ENCODE measurements at places on chromosomes 7 and 10.

DNA sequence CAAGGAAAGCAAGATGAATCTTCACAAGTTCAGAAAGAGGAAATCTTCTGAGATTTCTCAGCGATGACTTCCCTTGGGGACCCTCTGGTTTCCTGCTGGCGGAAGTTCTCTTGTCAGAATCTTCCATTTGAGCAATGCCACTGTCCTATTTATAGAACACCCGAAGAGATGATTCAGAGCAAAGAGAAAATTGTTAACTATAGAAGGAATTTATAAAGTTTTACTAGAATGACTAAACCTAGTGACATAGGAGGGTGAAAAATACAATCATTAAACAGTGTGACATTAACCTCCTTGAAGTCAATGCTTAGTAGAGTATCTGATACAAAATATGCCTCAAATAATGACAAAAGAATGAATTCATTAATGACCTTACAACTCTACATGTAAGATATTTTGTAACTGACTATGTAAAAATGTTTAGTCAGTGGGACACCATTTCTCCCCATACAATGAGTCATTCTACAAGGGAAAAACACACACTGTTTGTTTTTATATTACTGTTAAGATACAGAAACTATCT lies 206.5 kb upstream of the CNTNAP2 start:
- DNase-seq: no peak

DNA sequence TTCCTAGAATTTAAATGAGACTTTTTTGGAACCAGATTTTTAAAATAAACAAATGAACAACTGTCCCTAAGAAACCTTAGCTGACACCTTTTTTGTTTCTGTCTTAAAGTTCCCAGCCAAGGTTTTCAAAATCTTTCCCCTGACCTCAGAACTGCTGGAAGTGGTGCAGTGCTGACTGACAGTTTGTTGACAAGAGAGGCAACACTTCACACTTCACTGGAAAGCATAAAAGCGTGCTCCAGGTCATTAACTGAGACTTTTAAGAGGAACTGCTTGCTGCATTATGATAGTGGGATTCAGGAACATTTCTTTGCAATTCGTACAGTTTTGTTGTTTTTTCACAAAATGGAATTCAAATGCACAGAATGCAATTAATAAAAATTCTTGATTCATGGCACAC lies 36.2 kb downstream of the SYPL1 start:
- no peak for DNase-seq

DNA sequence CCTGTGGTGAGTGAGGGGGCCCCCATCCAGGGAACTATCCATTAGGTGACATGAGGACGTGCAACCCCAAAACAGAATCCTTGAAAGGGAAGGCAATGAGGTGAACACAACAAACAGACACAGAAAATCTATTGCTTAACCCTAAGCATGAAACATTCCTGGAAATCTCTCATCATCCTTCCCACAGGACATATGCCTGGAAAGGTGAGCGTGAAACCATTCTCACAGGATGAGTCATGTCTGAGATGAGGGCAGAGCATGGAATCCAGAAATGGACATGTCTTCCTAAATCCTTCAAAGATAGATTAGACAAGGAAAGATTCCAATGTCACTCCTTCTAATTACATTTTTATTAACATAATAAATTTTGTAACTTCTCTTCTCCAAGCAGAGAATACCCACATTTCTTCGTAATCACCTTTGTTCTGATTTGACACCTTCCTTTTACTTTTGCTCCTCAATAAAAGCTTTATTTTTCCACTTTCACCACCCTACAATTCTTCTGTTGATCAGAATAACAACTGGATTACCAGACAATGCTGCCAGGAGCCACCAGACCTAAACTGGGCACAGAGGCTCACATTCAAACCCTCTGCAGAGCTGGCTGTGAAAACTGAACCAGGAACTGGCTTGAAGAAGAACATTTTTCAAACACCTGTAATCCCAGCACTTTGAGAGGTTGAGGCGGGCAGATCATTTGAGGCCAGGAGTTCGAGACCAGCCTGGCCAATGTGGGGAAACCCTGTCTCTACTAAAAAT lies 67.2 kb downstream of the COBL start:
- DNase-seq: no peak

- no peak for DNase-seq
These were observed 30.0 kb upstream of the EIF5AL1 start for GRCh38 chr10:79482304-79482703.

DNA sequence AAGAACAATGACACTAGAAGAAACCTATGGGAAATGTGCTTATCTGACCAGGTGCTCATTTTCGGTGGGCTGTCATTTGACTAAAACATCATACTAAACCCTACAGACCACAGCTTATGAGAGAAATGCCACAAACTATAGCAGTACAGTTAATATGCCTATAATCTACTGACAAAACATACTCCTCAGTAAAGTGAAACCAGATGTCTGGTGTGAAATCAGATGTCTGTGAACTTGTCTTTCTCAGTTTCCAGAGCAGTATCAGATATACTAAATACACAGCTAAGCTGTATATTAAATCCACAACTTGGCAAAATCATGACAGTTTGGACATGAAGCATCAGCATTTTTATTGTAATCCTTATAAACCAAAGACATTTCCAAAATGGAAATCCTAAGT lies 3.3 kb downstream of the IMMP2L start:
- DNase-seq: no peak

GRCh38 chr10:112343056-112343806 lies 30.7 kb upstream of the ACSL5 start:
- DNase-seq: no peak

GRCh38 chr10:97584060-97584797 lies at the start of gene HOGA1:
Gene HOGA1 (plus strand): TSS chr10:97584389. CDS start chr10:97584704, 315 bp downstream.
- peak; percentile 72 for DNase-seq

DNA sequence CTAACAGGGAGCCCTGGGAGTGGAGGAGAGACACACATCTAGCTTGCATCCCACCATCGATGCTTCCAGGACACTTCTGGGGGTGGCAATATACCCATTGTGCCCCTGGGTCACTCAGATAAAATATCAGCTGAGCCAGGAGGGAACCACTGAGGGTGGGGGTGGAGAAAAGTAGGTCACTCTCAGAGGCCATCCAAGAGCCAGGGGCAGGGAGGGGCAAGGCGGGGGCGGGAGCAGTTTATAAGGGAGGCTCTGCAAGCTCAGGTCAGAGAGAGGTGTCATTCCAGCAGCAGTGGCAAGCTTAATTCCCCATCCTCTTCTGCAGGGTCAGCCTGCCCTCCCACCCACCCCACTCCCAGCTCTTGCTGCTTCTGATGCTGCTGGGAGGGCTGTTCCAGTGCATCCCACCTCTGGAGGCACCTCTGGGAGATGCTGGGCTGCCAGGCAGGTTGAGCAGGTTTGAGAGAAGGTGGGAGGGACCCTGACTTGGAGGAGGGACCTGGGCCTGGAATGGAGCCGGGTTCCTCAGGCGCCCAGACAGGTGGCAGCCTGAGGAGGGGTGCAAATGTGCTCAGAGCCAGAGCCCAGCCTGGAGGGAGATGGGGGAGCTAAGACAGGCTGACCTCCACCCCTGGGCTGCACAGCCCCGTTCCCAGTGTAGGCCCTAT lies 20.1 kb upstream of the TLX1 start:
- DNase-seq: no peak

- DNase-seq: no peak
These were observed 20.9 kb downstream of the SLC29A3 start for GRCh38 chr10:71339796-71340589.

DNA sequence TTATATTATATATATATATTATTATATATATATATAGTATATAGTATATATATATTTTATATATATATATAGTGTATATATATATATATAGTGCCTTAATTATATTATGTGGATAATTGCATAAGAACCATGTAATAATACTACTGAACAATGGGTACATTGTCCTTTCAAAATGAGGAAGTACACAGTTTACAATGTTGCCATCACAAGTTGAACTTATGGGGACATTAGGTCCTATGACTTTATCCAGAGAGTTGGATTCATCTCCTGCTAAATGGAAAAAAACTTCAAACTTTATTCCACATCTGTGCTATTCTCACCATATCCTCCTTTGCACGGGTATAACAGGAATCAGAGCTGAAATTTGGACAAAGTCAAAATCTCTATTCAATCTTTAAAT lies 105.0 kb upstream of the AGR3 start:
- DNase-seq: no peak

- no peak for DNase-seq
These were observed 58.1 kb downstream of the ITGA8 start for GRCh38 chr10:15661574-15661973.

GRCh38 chr7:46160861-46161260 lies 239.8 kb upstream of the IGFBP3 start:
- no peak for DNase-seq

GRCh38 chr7:81600608-81601007 lies 169.2 kb downstream of the HGF start:
- no peak for DNase-seq

DNA sequence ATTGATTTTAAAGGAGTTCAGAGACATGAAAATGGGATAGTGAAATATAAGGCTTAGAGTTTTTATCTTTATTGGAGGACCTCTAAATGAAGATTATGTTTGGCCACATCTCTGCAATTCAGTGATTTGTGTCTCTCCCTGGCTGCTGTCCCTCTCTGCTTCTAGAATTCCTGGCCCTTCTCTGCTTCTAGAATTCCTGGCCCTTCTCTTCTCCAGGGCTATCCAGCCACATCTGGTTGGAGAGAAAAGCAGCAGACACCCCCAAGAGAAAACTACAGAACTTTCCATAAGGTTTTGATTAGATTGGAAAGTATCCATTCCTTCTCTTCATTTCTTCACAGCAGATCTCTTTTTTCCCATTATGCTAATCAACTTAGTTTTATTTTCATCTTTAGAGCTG lies 135.5 kb downstream of the NPY start:
- DNase-seq: no peak

DNA sequence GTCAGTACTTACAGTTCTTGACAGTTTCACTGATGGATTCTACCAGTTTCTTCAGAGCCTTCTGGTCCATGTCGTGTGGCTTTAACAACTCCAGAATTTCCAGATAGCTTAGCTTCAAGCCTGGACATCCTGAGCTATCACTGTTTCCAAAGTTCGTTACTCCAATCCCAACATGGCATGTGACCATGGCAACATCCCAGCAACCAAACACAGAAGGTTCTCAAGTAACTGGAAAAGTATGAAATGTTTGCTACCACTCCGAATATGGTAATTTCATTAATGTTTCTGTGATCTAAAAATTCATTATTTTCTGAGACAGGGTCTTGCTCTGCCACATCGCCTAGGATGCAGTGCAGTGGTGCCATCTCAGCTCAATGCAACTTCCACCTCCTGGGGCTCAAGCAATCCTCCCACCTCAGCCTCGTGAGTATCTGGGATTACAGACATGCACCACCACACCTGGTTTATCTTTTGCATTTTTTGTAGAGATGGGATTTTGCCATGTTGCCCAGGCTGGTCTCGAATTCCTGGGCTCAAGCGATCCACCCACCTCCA lies 29.3 kb downstream of the RBM48 start:
- no peak for DNase-seq

- DNase-seq: no peak
These were observed 25.4 kb downstream of the BTBD16 start for GRCh38 chr10:122296363-122297120.

Measured in liver (tissue), 10 donors.